ENCODE measurements at places on chromosomes 6 and 20.

DNA sequence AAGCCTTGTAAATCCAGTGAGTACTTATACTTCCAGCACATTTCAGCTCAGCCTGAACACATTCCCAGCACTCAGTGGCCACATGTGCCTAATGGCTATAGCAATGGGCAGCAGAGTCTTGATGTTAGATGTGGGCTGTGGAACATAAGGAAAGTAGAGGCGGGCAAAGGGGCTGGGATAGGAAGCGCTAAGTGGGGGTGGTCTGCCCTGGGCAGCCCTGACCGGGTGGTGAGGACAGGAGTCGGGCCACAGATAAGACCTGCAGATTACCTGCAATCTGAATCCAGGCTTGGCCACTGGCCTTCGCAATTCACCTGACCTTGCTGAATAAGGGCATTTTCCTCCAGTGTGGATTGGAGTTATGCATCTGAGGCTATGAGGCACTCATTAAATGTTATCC lies 11.1 kb upstream of the HMGA1 start:
- DNase-seq = no peak

DNA sequence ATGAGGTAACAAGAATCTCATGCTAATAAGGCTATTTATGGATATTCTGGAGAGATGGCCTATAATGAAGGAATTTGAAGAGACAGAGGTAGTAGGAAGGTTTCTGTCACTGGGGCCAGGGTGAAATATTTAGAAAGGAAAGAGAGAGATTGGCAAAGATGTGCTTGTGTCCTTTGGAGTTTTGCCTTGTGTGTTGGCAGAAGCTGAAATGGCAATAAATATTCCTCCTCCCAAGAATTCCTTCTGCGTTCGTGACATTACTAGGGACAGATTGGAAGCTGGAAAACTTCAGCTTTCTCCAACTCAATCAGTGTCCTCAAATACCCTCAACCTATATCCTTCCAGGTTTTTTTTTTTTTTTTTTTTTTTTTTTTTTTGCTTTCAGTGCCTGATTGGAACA lies 6.3 kb downstream of the SAMD5 start:
- no peak for DNase-seq

- peak; percentile 45 for DNase-seq
Measured at GRCh38 chr20:57509665-57510237, 15.2 kb downstream of the CTCFL start.

DNA sequence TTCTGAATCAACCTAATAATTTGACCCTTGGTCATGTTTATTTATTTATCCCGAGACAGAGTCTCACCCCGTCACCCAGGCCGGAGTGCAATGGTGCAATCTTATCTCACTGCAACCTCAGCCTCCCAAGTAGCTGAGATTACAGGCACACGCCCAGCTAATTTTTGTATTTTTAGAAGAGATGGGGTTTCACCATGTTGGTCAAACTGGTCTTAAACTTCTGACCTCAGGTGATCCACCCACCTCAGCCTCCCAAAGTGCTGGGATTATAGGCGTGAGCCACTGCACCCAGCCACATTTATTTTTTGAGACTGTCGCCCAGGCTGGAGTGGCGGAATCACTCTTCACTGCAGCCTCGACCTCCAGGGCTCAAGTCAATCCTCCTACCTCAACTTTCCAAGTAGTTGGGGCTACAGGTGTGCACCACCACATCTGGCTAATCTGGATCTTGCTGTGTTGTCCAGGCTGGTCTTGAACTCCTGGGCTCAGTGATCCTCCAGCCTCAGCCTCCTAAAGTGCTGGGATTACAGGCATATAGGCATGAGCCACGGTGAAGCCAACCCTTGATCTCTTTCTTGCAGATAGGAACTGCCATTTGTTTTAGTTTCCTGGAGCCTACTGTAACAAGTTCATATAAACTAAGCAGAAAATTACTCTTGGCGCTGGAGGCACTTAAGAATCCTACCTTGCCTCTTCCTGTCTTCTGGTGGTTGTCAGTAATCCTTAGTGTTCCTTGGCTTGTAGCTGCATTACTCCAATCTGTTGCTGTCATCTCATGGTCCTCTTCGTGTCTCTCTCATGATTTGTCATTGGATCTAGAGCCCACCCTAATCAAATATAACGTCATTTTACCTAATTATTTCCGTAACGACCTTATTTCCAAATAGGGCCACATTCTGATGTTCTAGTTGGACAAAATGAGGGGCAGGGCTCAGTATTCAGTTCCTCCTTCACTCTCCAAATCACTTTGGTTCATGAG lies 2.3 kb downstream of the RPS18 start:
- no peak for DNase-seq

GRCh38 chr6:166610069-166610468 lies 17.0 kb downstream of the RPS6KA2 start:
- DNase-seq = no peak

- peak; percentile 66 for DNase-seq
Measured at GRCh38 chr6:114997813-114998292, 655.0 kb upstream of the HS3ST5 start.

Data from A172 (cell line).